ENCODE measurements at places on chromosomes 4 and X.

DNA sequence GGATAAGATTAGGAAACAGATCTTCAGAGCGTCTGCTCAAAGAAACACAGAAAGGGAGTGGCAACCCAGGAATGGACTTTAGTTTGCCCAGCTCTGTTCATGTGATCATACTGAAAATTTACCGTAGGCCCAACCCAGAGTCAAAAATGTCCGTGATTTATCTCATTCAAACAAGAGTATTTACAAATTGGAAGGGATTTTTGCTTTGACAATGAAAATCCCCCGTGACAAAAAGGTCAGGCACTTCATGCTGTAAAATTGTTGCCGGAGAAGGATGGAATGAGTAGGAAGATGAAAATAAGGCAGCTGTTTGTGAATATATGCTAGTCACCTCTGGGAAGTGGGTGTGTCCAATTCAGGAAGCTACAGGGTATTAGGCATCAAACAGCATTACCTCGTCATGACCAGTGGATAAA lies 1.2 kb downstream of the SULT1B1 start:
- DNase-seq, result no peak

GRCh38 chr4:24896056-24896455 lies 16.8 kb downstream of the CCDC149 start:
- no peak for DNase-seq

DNA sequence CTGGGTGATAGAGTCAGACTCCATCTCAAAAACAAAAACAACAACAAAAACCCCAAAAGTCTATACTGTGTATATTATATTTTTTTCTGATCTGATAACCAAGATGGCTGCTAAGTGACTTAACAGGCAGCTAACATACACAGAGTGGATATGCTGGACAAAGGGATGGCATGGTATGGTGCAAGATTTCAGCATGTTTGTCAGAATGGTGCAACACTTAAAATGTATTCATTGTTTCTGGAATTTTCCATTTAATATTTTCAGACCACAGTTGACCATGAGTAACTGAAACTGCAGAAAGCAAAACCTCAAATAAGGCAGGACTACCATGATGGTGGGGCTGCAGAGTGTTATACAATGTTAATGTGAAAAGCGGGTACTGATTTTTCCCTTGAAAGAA lies 6.1 kb upstream of the BOD1L1 start:
- DNase-seq, result no peak

- DNase-seq, result no peak
These were observed 108.4 kb downstream of the ANTXR2 start for GRCh38 chr4:79964400-79965211.

- no peak for DNase-seq
These were observed 17.2 kb downstream of the GLUD2 start for GRCh38 chrX:121064579-121064978.

DNA sequence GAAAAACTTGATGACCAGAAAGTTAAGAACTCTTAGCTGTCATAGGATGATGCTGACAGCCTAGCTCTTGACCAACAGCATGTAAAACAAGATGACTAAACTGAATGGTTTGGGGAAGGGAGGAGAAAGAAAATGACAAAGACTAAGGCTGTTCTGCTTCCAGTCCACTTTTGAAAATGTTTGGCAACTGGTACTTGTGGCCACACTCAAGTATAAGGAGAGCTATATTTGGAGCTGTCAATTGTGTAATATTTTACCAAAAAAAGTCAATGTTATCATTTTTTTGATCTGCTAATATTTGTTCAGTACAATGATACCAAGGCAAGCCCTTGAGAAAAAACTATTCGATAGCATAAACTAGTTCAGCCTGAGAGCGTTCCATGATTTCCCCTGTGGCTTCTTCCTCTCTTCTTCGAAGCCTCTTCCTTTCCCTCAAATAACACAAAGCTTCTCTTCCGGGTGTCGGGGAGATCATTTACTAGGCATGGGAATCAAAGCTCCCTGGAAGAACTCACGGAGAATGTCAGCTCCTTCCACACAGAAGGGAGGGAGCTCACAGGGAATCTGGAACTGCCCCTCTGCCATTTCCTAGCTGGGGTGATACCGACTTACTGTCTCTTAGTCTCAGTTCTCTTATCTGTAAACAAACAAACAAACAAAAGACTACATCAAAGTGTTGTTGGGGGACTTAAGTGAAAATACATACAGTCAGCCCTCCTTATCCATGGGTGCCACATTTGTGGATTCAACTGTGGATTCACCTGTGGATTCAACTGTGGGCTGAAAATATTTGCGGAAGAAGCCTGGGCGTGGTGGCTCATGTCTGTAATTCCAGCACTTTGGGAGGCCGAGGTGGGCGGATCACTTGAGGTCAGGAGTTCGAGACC lies 82.6 kb downstream of the SCD5 start:
- DNase-seq, result no peak

DNA sequence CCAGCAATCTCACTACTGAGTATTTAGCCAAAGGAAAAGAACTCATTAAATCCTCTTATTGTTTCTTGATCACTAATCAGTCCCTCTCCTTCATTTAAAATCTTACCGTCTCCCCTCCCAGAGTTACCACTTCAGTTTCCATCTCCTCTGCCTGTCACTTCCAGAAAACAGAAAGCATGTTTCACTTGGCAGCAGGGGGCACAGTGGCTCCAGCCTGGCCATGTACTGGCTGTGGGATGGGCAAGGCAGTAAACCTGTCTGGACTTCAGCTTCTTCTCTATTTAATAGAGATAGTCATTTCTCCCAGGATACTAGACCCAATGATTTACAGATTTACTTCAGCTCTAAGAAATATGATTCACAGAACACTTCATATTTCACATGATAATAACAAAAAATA lies 63.2 kb downstream of the CD40LG start:
- DNase-seq, result no peak

DNA sequence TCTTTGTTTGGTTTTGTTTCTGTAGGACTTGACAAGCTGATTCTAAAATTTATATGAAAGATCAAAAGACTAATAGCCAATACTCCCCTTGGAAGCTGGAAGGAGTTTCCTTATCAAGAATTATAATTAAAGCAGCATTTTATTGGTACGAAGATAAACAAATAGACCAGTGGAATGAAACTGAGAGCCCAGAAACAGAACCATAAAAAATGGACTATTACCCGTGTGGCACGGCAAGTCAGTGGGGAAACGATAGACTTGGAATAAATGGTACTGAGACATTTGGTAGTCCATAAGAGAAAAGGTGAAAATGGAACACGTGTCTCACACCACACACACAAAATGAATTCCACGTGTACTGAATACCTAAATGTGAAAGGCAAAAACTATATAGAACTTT lies 42.4 kb upstream of the CEP135 start:
- no peak for DNase-seq

GRCh38 chr4:31737419-31737818 lies 1017.2 kb downstream of the PCDH7 start:
- no peak for DNase-seq

DNA sequence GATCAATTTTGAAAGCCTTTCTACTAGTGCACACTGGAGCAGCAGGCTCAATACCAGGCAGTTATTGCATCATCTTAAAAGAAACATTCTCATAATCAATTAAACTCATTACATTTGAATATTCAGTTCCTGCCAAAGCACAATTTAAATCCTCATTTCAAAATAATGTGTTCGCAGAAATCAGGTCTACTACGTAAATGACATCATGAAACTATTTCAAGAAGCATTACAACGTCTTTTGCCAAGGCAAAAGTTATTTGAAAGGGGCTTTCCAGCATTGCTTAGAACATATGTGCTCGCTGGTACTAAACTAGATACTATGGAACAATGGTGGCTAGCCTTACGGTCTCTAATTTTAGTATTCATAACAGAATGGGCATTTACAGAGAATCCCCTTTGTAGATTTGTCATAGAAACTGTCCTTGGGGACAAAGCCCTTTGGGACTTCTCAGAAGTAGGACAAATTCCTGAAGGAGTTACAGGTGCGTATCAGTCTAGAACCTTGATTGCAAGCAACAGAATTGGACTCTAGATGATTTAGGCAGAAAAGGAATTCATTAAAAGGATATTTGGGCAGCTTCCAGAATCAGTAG lies 27.6 kb upstream of the HUWE1 start:
- no peak for DNase-seq

GRCh38 chr4:54400802-54401201 lies 171.7 kb downstream of the PDGFRA start:
- no peak for DNase-seq

DNA sequence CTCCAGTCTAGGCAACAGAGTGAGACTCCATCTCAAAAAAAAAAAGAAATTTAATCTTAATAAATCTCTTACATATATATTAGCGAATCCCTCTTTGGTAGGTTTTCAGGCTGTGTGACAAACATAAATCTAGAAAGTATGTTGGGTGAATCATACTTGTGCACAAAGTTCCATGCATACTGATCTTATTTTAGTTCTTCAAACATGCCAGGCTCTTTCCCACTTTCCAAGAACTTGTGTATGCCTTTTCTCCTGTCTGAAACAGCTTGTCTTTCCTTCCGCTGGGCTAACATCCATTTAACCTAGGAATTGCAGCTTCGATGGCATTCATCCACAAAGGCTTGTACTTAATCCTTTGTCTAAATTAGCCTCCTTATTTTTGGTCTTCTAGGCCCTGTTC lies 156.6 kb upstream of the CASK start:
- DNase-seq, result no peak

GRCh38 chr4:5340991-5341451 lies 289.7 kb downstream of the STK32B start:
- DNase-seq, result no peak

- no peak for DNase-seq
These were observed 184.2 kb downstream of the GASK1B start for GRCh38 chr4:157988641-157989040.

Measured in activated CD4-positive, alpha-beta T cell treated with anti-CD3 and anti-CD28 coated beads, Interleukin-2, amount 50 U/mL, for 4 hours (primary cell).